ENCODE measurements at places on chromosomes 6 and 20.

DNA sequence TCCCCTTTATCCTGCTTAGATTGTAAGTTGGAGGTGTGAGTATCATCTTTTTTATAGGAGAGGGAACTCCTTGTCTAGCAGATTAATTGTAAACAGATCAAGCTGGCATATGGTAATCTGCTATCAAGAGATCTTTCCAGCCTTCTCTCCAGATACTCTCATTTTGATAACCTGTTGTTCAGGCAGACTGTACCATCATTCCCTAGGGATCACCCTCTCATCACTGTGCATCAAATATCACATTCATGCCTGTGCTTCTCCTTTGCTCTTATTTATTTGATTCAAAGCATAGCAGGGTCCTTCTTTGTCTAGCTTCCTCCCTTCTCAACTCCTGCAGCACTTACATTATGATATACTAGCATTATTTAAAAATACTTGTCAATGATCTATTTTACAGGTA, 73.8 kb downstream of the LRRC1 start:
- no peak for DNase-seq

DNA sequence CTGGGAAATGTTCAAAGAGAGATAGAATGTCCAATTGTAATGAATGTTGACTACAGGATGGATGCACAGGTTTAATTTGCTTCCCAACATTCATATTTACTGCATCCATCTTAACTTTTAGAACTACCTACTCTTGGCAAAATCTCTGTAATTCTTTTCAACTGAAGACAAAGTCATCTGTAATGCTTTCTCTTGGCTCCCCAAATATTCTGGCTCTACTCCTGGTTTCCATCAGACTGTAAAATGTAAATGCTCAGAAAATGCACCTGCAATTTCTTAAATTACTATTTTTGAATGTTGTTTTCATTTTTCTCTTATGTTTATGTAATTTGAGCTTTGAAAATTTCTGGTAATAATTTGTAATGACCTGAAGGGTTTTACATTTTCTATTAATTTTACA, 480.8 kb upstream of the IMPG1 start:
- no peak for DNase-seq

GRCh38 chr20:46751856-46752255, 42.4 kb downstream of the SLC2A10 start:
- DNase-seq: peak; percentile 8

DNA sequence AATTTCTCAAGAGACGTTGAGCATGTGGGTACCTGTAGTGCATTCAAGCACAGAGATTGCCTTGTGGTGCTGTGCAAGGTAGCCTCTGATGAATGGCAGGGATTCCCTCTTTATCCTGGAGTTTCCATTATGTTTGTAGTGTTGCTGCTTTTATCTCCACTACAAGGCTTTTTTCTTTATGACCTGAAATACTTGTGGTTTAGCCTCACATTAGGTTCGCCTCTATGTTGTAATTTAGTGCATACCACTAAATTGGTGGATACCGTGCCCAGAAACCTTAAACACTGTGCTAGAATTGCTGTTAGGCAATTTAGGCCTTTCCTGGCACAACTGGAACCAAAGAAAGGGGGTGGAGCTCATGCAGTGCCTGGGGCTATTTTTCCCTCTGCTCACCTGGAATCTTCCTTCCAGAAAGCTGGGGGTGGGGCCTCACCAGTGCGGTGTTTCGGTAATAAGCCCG, 76.8 kb downstream of the NCOA7 start:
- no peak for DNase-seq

GRCh38 chr20:63545814-63546213, 1.7 kb downstream of the SRMS start:
- DNase-seq: no peak

- no peak for DNase-seq
Measured at GRCh38 chr20:63977739-63978276, 1.6 kb downstream of the SAMD10 start.

GRCh38 chr20:36631646-36632045, 14.3 kb downstream of the SLA2 start:
- DNase-seq: no peak

DNA sequence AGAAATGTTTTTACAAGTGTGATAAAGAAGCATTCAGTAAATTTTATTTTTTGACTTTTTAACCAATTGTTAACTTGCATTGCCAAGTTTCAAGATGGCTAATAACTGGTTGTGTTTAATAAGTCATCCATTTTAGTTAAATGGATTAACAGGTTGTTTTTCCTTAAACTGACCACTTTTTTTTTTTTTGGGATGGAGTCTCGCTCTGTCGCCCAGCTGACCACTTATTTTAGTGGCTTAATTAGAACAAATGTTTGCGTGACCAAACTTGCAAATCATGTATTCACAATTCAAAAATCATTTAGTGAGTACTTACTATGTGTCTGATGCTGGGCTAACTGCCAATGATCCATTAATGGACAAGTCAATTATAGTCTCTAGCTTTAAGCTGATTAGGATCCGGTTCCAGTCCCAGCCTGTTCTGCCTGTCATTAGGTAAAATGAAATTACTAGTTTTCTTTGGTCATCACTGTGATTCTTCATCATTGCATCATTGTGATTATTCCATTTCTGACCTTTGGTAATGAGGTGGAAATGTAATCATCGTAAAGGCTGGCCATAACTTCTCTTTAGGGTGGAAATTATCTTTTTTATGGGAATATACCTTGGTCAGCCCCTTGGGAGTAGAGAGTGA, 729.2 kb upstream of the MARCKS start:
- DNase-seq: no peak

- DNase-seq: no peak
Measured at GRCh38 chr6:13375360-13375878, 47.1 kb upstream of the TBC1D7 start.

GRCh38 chr20:50916257-50916656, 15.0 kb downstream of the ADNP start:
- peak; percentile 40 for DNase-seq

GRCh38 chr6:47360388-47360787, 50.7 kb upstream of the TNFRSF21 start:
- DNase-seq: no peak

DNA sequence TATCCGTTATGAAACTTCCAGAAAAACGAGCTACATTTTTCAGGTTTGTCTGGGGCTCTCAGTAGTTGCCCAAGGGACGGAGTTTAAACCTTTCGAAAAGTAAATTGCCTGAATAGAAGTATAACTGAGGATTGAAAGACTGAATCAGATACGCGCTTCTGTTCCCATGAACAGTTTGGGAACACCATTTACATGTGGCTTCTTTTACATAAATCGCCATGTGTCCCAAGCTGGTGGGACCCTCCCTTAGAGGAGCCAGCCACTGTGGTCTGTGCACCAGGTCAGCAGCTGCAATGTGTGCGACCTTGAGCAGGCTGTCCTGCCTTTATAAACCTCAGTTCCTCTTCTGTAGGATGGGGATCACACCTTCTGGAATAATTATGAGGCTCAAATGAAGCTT, 11.0 kb downstream of the ENTPD6 start:
- no peak for DNase-seq

DNA sequence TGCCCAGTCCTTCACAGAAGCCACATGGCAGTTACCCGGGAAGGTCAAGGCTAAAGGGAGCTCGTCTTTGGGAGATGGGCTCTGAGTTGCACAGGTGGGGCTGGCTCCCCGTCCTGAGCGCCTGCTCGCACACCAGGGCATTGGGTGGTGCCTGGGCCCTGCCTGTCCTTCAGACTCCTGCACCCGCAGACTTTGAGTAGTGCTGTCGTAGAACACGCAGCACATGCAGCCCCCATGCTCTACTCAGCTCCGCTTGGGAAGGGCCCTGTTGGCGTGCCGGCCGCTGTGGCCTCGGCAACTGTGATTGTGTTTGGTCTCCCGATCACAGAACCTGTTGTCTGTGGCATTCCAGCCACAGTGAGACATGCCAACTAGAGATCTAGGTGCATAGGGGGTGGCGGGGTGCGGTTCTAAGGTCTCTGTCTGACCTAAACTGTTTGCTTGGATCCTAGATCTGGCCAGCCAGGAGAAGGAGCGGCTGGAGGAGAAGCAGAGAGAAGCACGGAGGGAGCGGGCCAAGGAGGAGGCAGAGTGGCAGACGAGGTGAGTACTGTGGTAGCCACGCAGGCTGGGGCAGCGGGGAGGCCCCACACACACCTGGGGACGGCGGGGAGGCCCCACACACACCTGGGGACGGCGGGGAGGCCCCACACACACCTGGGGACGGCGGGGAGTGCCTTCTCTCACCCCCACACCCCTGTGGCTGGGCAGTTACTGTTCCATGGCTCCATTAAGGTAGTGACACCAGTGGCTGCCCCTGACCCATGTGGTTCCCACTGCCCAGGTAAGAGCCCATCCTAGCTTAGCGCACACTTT, 11.3 kb upstream of the ADRM1 start:
- DNase-seq: no peak

DNA sequence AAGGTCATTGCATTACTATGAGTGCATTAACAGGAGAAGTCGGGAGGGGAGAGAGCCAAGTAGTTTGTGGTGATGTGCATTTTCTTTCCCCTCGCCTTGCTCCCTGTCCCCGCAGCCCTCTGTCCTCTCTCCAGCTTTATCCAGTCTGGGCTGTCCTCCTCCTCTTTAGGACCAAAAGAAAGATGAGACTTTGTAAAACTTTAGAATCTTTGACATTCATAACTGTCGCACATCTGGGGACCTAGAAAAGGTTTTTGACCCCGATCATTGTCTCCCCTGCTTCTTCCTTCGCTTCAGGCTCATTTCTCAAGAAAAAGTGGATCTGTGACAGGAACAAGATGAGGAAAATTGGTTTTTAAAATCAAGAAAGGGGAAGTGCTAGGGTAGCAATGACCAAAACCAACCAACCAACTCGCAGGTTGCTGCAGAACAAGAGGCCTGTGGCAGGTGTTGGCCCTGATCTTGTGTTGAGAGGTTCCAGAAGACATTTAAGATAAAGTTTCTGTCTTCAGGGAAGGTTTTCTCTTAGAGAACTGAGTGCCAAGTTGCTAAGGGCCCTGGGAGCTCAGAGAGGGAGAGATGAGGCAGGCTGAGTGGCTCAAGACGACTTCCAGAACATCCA, 17.6 kb downstream of the SYTL3 start:
- DNase-seq: no peak

DNA sequence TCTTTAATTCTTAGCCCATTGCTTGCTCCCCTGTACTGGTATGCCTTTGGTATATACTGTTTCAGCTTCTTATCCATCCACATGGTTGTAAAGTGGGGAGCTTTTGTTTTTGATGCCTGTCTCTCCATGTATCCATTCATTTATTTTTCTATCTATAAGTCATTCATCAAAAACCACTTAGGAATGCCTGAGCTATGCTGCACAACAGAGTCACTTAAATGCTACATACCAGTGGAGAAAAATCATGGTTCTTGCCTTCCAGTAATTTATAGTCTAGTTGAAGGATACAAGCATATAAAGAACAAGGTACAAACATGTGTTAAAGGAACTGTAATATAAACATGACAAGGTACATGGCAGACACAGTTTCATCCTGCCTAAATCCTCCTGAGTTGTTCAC, 347.3 kb downstream of the NRN1 start:
- DNase-seq: no peak

DNA sequence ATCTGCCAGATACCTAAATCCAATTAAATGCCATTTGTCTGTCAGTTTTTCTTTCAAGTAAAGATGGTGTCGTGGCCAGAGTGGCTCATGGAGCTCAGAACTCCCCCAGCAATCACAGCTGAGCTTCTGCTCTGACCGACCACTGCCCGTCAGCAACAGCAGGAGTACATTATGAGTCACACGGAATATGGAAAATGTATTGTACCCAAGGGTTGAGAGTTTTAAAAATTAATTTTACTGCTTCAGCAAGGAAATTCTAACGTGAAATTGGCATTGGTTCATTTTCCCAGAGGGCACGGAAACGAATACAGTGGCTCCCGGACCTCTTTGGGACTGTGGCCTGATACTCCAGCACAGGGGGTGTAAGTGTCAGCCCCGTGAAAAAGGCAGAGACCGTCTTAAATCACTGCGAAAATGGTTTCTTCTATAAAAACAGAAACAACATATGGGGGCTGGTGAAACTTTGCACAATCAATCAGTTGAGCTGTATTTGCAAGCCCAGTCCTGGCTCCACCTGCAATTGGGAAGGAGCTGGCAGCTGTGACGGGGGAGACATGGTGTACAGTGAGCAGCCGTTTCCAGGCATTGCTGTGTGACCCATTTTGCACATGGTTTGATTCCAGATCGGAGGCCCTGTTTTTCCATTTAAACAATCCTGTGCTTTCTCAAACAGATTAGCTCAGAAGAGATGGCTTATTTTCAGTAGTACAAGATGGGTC, 12.8 kb downstream of the NPEPL1 start:
- DNase-seq: no peak

GRCh38 chr6:143197377-143197776, 136.7 kb downstream of the AIG1 start:
- no peak for DNase-seq

DNA sequence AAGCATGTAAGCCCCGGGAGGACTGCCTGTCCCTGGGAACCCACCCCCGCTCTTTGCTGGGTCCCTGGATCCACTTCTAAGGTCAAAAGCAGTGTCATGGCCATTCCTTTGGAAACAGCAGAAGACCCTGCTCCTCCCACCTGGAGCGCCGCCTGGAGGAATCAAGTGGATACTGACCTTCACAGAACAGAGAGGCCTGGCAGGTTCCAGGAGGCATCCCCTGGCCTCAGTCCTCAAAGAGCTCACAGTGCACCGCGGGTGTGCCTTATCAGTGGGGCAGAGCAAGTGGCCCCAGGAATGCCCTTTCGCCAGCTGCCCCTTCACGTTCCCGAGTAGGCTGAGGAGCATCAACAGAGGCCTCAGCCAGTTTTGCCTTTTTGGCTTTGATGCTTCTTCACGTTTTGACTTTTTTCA, 11.1 kb upstream of the SLC4A11 start:
- no peak for DNase-seq

GRCh38 chr6:113854531-113855499, 2.3 kb upstream of the MARCKS start:
- no peak for DNase-seq

GRCh38 chr6:56521454-56521853, 121.2 kb downstream of the DST start:
- peak; percentile 82 for DNase-seq

DNA sequence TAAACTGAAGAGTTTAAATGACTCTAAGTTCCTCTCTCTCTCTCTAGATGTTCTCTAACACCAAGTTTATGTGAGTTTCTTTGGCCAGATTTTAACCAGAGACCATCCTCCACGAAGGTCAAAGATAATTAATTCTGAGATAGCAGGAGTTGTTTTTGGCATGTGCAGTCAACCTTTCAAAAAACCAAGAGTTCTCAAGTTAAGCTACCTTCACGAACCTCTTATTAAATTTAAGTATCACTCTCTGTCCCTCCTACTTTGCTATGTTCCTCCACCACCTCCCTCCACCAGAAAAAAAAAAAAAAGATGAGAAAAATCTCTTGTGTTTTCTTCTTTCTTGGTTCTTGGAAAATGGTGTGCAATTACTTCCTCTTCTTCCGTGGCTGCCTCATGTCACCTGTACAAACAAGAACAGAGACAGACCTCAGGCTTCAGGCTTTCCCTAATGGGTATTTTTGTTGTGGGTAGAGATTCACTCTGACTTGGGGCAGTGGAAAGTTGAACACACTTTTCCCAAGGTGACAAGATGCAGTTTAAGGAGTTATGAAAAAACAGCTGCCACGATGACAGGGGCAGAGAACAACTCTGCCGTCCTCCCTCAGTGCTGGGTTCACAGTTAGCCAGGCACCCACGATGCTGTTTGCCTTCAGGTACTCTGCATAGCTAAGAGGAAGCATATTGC, 64.3 kb downstream of the ADTRP start:
- no peak for DNase-seq

- no peak for DNase-seq
Measured at GRCh38 chr6:50986319-50986718, 167.6 kb downstream of the TFAP2B start.

GRCh38 chr6:77425216-77425615, 38.1 kb downstream of the HTR1B start:
- DNase-seq: no peak

GRCh38 chr6:14748679-14749078, 497.2 kb upstream of the JARID2 start:
- no peak for DNase-seq

Measured in LNCaP clone FGC (cell line).